Endothelial cell (in vitro differentiated cells): ENCODE measurements at places on chromosomes 12 and 14.

- no peak for DNase-seq
Measured at GRCh38 chr12:120261951-120262851, 3.3 kb downstream of the PXN start.

DNA sequence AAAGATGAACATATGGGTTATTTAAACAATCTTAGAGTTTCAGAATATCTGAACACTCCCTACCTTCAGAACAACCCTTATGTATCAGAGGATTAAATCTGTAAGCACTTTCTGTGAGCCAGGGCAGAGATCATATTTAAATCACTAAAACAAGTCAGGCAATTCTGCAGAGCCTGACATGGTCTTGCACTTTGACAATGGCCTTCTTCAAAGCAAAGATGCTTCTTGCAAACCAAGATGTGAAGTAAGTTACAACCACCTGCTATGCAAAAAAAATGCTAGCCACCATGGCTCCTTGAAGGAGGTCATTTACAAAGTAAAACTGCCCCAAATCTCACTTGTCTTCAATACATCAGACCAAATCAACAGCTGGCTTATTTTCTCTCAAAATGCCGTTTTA is 3.2 kb downstream of the PPP1CC start:
- no peak for DNase-seq

DNA sequence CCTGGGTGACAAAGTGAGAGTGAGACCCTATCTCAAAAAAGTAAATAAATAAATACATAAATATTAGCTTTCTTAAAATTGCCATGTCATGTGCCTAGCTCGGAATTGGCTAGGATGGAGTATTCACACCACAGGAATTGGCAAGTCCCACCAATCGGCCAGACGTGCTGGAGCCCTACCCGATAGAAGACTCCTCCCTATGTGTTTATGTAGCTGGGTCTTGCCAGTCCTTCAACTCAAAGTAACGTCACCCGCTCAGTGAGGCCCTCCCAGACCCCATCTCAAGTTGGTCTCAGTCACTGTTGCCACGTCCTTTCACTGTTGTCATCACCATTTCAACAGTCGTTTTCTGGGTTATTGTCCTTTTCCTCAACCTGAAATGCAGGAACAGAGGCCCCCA is 20.2 kb downstream of the VRTN start:
- DNase-seq: no peak

GRCh38 chr14:65772921-65773574 is 360.5 kb downstream of the FUT8 start:
- no peak for DNase-seq

GRCh38 chr14:92037989-92038388 is 1.9 kb downstream of the TRIP11 start:
- DNase-seq: no peak

- no peak for DNase-seq
Measured at GRCh38 chr14:23577710-23578392, 739 bp downstream of the JPH4 start.

DNA sequence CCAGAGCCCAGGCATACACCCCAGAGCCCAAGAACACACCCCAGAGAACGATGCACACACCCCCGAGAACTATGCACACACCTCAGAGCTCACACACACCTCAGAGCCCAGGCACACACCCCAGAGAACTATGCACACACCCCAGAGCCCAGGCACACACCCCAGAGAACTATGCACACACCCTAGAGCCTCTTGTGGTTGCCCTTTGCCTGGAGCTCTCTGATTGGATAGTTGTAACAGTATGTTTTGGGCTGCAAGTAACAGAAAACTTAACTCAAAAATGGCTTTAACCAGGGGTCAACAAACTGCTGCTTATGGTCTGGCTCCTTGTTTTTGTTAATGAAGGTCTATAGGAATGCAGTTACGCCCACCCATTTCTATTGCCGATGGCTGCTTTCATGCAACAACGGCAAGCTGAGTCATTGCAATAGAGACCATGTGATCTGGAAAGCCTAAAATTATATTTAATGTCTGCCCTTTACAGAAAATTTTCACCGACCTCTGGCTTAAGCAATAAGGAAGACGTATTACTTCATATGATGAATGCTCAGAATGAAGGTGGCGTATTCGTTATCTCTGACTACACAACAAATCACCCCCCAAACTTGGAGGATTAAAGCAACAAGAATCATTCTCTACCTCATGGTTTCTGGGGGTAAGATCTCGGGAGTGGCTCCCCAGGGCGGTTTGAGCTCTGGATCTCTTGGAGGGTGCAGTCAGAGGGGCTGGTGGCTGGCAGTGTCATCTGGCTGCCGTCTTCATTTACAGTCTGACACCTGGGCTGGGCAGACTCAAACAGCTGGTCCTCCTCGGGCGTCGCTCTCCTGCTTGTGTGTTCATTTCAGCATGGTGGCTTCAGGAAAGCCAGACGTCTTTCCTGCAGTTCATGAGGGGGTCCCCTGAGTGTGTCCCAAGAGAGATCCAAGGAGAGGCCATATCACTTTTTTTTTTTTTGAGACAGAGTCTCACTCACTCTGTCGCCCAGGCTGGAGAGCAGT is 66.3 kb upstream of the NCOR2 start:
- DNase-seq: no peak

GRCh38 chr12:124745891-124746570 is 117.6 kb downstream of the SCARB1 start:
- DNase-seq: peak; percentile 77

DNA sequence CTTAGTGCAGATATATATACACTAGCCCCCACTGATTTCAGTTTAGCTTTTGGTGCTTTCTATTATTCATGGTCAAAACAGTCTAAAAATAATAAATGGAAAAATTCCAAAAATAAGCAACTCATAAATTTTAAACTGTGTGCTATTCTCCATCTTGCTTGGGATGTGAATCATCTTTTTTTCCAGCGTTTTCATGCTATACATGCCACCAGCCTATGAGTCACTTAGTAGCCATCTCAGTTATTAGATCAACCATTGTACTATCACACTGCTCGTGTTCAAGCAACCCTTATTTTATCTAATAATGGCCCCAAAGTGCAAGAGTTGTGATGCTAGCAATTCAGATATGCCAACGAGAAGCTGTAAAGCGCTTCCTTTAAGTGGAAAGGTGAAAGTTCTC is 73.9 kb upstream of the KRR1 start:
- DNase-seq: no peak

DNA sequence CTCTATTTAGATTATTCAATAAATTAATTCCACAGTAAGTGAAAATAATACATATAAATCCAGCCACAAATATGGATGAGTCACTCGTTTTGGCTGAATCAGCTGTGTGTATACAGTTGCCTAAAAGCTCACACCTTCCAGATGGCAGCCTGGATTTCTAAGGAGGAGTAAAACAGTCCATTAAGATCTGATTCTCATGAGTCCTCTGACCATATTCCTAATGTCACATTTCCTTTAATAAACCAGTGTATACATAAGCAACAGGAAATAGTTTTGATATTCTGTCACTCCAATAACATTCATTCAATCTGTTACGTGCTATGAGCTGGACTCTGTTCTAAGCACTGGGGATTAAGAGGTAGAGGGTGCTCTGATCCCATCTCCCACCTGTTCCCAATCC is 21.8 kb downstream of the MDM1 start:
- no peak for DNase-seq

GRCh38 chr14:72040528-72040927 is 108.3 kb downstream of the RGS6 start:
- no peak for DNase-seq

DNA sequence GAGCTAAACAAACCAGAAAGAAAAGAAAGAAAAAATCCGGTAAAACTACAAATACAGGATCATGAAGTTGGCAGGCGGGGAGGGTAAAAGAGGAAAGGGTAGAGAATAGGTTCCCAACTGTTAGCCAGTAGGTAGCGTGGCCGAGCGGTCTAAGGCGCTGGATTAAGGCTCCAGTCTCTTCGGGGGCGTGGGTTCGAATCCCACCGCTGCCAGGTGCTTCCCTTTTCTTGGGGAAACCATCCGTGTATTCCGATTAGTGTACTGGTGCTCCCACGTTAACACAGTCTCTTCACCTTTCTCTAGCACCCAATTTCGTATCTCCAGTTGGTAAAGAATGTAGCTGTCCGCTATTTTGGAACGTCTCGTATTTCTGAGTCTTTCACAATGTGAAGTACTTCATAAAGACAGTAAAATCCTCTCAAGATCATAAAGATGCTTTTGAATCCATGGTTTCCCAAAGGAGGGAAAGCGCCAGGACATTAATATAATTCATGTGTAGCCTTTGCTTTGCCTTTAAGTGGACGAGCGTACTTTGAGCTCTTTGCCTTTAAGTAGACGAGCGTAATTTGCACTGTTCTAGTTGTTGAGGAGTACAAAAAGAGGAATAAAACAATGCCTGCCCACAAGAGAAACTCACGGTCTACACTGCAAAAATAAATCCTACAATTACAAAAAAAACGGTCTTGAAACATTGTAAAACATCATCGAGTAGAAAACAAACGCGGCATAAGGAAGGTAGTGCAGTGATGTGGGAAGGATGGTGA is 19.0 kb upstream of the RNASE12 start:
- DNase-seq: peak; percentile 79

- DNase-seq: no peak
Measured at GRCh38 chr12:80861641-80862378, 75.9 kb downstream of the LIN7A start.

DNA sequence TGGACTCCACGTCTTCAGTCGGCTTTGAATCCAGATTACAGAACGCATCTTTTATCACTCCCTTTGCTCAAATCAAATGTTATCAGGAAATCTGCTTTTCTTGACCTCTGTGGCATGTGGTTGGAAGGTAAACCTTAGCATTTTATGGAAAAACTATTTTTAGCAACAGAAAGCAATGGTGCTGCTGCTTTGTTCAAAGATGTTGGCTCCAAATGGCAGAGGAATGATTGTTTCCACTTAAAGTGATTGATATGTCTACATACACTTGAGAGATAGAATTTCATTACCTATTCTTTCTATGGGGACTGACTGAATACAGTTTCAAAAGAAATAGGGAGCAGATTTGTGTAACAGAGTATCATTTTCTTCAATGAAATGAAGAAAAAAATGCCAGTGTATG is 761.2 kb downstream of the NOVA1 start:
- no peak for DNase-seq

GRCh38 chr14:75461303-75461702 is 33.5 kb downstream of the JDP2 start:
- DNase-seq: no peak

DNA sequence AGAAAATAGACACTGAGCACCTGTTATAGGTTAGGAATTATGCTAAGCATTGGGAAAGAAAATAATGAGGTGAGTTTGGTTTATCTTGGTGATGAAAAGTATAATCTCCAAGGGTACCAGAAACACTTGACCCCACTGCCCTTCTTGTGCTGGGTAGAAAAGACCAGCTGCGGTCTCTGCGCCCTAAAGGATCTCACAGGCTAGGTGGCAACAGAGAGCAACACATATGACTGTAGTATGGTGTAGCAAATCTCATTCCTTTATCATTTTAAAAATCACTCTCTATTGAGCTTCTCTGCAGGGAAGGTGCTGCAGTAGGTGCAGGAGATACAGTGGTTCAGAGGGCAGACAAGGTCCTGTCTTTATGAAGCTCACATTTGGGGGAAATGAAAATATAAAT is 26.1 kb downstream of the NRXN3 start:
- DNase-seq: no peak

DNA sequence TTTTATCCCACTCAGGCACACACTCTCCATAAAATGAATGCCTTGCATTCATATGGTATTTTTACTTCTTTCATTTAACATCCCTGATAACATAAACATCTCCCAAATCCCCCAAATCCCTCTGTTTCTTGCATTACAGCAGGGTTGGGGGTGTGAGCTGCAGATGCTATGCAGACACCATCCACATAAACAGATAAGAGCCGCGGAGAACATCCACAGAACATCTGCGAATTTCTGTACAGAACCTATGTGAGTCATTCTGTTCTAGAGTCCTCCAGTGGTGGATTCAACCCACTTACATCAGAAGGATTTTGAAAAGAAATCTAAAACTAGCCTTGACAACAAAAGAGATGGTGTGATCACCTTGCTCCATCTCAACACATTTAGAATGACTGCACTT is 20.3 kb downstream of the FBLN5 start:
- no peak for DNase-seq

DNA sequence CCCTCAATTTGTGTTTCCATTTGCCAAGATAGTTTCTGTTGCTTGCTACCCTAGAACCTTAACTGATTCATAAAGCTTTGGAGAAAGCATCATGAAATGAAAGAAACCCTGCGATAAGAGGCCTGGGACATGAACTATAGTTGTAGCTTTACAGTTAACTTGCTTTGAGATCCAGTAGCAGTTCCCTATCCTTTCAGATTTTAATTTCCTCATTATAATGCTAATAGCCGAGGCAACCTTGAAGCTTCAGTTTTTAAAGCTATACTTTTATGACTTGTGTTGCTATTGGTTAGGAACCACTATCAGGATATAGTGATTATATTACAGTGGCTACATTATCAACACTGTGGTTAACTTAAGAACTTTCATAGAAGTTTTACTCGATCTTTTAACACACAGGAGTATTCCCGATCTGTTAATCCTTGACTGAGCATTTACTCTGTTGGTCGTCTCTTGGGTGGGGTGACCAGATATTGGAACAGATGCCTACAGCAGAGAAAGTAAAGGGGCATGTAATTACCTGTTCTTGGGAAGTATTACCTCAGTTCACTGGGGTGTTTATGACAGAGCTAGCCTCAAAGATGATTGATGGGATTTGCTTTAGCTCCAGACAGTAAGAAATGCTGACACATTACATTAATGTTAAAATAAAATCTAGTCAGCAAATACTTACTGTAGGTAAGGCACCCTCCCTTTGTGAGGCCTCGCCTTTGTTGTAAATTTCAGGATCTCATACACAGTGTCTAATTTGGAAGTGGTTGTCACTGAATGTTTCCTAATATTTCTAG is 86.2 kb upstream of the CSRP2 start:
- DNase-seq: no peak

GRCh38 chr12:40336573-40337199 is 111.9 kb downstream of the LRRK2 start:
- no peak for DNase-seq

- no peak for DNase-seq
Measured at GRCh38 chr14:26078561-26078960, 519.3 kb downstream of the NOVA1 start.

- DNase-seq: peak; percentile 79
Measured at GRCh38 chr12:123271001-123271668, 521 bp downstream of the CDK2AP1 start.

DNA sequence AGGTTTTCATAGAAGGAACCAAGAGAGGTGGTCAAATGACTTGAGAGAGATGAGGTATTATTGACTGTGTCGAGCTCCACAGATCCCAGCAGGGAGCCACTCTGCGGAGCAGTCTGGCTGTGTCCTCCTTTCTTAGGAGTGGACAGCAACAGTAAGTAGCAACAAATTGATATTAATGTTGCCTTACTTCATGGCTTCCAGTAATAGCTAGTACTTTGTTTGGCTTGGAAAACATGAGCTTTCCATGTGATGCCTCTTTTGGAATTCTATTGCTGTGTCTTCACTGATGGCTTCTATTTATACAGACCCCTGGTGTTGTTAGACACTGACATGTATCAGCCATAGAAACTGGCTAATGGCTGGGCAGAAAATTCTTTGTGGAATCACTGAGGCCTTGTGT is 531.2 kb upstream of the CCDC196 start:
- DNase-seq: no peak

GRCh38 chr12:42985506-42985905 is 396.0 kb upstream of the PRICKLE1 start:
- peak; percentile 13 for DNase-seq
